Stimulated activated CD4-positive, alpha-beta T cell treated with anti-CD3 and anti-CD28 coated beads, Interleukin-4, amount 100 ng/mL, for 1 hour (primary cell): ENCODE measurements at places on chromosomes 4 and X.

GRCh38 chr4:40121515-40121914, 64.9 kb downstream of the N4BP2 start:
- no peak for DNase-seq

GRCh38 chr4:145936997-145937901, 1.4 kb downstream of the ZNF827 start:
- peak; percentile 55 for DNase-seq

- no peak for DNase-seq
These were observed 76.1 kb downstream of the LRBA start for GRCh38 chr4:150938873-150939499.

DNA sequence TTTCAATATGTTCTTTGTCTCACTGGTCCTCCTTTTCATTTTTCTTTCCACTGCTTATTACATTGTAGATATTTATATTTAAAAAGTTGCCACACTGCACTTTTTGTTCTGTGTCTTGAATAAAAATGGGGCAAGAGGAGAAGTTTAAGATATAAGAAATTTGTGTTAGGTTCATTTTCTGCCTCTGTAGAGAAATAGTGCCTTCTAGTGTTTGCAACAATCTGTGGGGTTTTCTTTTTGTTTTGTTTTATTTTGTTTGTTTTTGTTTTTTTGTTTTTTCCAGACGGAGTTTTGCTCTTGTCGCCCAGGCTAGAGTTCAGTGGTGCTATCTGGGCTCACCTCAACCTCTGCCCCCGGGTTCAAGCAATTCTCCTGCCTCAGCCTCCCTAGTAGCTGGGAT, 20.1 kb upstream of the SMIM14 start:
- DNase-seq = no peak

- DNase-seq = no peak
These were observed 9.2 kb upstream of the MSN start for GRCh38 chrX:65658229-65658628.

- no peak for DNase-seq
These were observed 11.8 kb upstream of the KLHL8 start for GRCh38 chr4:87232216-87232615.

DNA sequence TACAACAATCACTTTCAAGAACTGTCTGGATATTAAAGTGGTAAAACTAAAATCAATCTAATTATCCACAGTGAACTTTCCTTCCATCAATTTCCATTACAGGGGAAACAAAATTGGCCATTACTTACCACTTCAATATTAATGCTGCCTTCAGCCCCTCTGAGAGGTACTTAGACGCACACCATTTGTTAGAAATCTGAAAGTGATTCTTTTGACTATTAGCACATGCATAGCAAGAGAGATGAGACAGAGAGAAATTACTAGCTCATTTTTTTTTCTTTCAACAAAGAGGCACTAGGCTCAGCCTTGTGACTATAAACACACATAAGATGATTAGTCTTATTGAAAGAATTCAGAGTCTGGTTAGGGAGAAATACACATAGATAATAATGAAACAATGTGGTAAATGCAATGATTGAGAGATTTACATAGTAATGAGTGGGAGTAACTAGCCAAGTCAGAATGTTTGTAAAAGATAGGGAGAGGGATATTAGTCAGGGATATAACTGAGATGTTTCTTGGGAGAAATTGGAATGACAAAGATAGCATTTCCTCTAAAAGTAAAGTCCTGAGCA, 93.3 kb downstream of the YIPF7 start:
- no peak for DNase-seq

- DNase-seq = no peak
These were observed 891.8 kb upstream of the NDST4 start for GRCh38 chr4:116005037-116005805.

DNA sequence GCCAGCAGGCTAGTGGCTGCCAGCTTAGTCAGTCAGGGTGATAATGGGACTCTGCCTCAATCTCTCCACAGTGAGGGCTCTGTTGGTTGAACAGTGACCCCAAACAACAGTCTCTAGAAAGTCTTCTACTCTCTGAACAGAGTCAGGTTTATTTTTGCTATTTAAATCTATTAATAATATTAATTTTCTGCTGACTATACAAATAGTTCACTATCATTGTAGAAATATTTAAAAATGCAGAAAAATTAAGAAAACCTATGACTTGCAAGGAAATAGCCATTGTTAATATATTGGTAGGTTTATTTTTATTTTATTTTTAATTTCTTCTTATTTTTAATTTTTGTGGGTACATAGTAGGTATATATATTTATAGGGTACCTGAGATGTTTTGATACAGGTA, 67.9 kb upstream of the AADAT start:
- DNase-seq = no peak

- no peak for DNase-seq
These were observed 58.6 kb upstream of the CXCL8 start for GRCh38 chr4:73681776-73682175.

DNA sequence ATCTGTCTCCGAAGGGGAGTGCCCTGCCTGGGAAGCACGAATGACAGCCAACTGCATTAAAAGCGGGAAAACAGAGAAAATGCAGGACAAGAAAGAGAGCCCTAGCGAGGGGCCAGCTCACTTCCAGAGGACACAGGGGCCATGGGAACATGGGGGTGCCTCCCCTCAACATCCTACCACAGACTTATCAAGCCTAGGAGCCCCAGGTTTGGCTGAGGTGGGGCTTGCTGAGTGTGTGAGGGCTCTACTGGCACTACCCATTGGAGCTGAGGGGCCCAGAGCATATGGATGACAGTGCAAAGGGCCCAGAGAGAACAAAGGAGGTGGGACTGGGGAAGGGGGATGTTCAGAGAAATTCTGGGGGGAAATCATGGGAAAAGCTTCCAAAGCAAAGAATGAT, 101.8 kb downstream of the PJA1 start:
- no peak for DNase-seq

- no peak for DNase-seq
These were observed 574 bp upstream of the CFAP97 start for GRCh38 chr4:185204238-185204910.

- DNase-seq = no peak
These were observed 72.9 kb upstream of the PRDM5 start for GRCh38 chr4:120995266-120996010.

DNA sequence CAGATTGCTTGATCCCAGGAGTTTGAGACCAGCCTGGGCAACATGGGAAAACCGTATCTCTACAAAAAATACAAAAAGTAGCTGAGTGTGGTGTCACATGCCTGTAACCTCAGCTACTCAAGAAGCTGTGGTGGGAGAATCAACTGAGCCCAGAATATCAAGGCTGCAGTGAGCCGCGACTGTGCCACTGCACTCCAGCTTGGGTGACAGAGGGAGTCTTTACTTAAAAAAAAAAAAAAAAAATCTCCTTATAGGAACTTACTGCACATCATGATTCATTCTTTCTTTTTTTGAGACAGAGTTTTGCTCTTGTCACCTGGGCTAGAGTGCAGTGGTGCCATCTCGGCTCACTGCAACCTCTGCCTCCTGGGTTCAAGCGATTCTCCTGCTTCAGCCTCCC, 24.3 kb downstream of the UPF3B start:
- DNase-seq = no peak

GRCh38 chrX:132778917-132779316, 179.5 kb downstream of the HS6ST2 start:
- DNase-seq = no peak

DNA sequence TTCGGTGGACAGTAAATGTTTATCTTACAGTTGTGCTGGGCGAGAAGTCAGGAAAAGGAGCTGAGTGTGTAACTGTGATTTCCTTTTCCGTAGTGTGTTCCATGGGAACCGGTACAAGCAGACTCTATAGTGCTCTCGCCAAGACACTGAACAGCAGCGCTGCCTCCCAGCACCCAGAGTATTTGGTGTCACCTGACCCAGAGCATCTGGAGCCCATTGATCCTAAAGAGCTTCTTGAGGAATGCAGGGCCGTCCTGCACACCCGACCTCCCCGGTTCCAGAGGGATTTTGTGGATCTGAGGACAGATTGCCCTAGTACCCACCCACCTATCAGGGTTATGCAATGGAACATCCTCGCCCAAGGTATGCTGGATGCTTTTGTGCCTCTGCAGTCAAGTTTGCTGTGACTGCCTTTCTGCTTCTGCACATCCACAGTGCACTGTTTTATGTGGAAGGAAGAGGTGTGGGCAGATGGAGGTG, 27.4 kb downstream of the NOCT start:
- no peak for DNase-seq

DNA sequence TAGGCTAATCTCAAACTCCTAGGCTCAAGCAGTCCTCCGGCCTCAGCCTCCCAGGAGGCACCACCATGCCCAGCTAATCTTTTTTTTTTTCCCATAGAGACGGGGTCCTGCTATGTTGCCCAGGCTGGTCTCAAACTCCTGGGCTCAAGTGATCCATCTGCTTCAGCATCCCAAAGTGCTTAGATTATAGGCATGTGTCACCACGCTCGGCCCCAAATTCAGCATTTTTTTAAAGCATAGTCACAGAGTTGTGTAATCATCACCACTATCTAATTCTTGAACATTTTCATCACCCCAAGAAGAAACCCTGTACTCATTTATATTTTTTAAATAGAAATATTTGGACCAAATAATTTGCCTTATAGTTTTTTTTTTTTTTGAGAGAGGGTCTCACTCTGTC, 10.3 kb downstream of the CENPI start:
- no peak for DNase-seq

GRCh38 chr4:161657616-161658015, 506.2 kb downstream of the FSTL5 start:
- no peak for DNase-seq

GRCh38 chr4:163611182-163611581, 116.7 kb downstream of the TMA16 start:
- DNase-seq = no peak

GRCh38 chr4:148786699-148787098, 344.5 kb upstream of the NR3C2 start:
- DNase-seq = no peak

DNA sequence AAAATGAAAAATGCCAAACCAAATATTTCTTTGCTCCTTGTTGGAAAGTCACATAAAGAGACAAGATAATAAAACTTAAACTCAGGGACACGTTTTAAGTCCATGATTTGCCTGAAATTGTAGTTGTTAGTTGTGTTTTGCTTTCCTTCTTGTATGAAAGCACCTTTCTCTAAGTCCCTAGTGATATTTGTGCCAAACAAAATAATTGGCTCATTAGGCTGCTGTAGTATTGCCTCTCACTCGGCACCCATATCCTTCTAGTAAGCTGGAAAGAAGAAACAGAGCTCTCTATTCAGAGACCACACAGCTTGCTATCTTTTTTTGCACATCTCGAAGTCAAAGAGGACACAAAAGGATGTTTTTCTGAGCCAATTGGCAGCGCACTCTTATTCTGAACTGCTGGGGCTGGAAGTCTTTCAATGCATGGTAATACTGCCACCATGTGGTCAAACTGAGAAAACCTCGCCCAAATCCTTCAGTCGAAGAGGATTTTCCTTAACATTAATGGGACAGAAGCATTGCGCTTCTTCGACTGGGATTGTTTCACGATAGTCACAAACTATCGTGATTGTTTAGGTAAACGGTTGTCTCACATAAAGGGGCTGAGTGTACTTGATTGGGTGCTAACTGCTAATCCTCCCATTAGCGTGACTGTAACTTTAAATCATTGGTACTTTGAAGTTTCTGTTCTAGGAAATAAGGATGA, 571.9 kb upstream of the LCORL start:
- peak; percentile 15 for DNase-seq

- DNase-seq = no peak
These were observed 198.1 kb upstream of the PUDP start for GRCh38 chrX:7346021-7346420.
